ENCODE measurements at places on chromosomes 16 and 17.

- DNase-seq = no peak
Observed at GRCh38 chr16:48590476-48590875, 19.5 kb downstream of the N4BP1 start.

- no peak for DNase-seq
Observed at GRCh38 chr17:11917415-11917814, 79.9 kb downstream of the ZNF18 start.

DNA sequence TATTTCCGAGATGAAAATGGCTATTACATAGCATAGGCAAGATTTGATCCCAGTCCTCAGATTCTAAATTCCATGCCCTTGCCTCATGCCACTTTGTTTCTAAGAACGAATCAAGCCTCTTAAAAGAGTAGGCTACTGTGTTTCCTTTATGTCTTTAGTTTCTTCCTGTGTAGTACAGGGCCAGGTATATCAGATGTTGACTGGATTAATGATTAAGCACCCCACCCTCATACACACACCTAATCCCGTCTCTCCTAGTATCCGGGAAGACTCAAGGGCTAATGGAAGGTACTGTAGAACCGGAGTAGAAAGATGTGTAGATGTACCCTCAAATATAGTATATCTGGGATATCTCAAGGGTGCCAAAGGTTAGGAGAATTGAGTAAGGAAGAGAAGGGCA lies 6.7 kb downstream of the TOM1L1 start:
- no peak for DNase-seq

GRCh38 chr17:60716766-60717165 lies 39.1 kb downstream of the BCAS3 start:
- DNase-seq = no peak

DNA sequence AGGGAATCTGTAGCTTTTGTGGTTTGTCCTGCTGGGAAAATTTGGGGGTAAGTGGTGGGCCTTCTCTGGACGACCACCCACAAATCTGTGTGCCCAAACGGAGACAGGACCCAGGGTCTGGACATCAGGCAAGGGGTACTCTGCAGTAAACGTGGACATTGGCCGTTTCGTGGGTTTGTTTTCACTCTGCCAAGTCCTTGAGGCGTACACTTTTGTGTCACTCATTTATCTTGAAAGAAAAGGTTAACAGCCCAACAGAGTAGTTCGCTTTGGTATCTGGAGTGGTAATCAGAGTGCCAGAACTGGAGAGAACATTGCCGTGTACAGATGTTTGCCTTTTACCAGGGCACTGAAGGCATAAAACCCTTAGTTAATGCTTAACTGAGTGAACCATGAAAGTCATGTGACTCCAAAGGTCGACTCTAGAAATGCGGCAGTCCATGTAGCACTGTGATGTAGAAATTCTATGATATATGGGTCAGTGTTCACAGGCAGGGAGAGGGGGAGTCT lies 15.4 kb downstream of the NAA60 start:
- no peak for DNase-seq

DNA sequence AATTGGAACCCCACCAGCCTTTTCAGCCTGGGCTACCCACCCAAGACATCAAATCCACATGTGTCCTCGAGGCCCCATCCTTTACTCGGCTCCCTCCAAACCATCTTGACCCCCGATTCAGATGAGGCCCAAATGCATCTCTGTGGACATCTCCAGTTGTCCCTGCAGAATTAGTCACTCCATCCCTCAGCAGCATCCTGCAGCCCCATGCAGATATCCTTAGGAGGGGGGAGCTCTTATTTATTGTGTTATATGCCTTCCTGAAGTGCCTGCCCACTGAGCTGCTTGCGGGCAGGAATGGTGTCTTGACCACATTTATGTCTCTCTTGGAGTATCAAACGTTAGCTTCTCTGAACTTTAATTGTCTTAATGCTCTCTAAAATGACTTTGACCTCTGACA lies 15.6 kb downstream of the CDK5RAP3 start:
- DNase-seq = no peak

GRCh38 chr17:81156866-81157805 lies 8.2 kb upstream of the PVALEF start:
- DNase-seq = no peak

DNA sequence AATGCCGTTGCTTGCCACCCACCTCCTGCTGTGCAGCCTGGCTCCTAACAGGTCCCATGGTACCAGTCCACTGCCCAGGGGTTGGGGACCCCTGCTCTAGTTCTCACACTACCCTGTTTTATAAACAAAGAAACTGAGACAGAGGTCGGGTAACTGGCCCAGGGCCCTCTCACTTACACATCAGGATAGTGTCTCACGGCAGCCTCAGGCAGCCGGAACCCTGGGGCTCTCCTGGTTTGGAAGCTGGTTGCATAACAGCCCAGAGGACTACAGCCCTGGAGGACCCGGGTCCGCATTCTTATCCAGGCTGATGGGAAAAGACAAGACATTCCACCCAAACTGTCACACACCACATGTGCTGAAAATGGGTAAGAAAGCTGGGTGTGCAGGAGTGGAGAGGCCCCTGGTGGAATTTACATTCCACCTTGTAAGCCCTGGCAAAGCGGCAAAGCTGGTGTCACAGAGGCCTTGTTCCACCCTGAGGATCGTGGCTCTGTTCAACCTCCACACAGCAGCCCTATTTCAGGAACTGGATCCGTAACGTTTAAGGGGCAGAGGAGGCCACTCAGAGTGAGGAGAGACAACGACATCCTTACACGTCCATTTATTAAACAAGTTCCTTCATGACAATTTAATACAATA lies 9.8 kb downstream of the CMTM3 start:
- DNase-seq = no peak

- no peak for DNase-seq
Observed at GRCh38 chr16:70416748-70417616, 21.9 kb downstream of the ST3GAL2 start.

GRCh38 chr17:32569171-32570080 lies 82.6 kb downstream of the CDK5R1 start:
- no peak for DNase-seq

- no peak for DNase-seq
Observed at GRCh38 chr17:74340470-74341023, 14.5 kb downstream of the KIF19 start.

DNA sequence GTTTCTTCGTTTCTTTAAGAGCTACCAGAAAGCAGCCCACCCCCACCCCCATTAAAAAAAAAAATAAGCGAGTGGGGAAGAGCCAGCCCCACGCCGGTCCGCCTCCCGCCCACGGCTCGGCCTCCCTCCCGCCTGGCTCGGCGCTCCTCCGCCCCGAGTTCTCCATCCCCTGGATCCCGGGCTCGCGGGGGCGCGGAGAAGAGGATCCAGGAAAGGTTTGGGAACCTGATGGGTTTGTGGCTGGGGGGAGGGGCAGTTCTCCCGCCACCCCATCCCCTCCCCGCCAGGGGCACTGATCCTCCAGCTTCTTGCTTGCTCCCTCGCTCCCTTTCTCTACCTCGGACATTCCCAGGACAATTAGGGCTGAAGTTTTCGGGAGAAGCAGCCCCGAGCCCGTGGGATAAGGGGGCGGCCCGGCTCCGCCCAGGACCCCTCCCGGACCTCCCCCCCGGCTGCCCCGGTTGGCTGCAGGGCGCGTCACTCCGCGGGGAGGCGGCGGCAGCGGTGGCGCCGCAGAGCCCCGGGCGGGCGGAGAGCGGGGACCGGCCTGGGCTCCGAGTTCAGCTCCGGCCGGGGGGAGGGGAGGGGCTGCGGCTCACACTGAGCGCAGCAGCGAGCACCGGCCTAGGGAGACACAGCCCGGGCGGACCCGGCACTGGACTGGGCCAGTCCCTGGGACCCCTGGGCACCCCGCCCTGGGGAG lies 1.0 kb upstream of the SALL1 start:
- peak; percentile 83 for DNase-seq

DNA sequence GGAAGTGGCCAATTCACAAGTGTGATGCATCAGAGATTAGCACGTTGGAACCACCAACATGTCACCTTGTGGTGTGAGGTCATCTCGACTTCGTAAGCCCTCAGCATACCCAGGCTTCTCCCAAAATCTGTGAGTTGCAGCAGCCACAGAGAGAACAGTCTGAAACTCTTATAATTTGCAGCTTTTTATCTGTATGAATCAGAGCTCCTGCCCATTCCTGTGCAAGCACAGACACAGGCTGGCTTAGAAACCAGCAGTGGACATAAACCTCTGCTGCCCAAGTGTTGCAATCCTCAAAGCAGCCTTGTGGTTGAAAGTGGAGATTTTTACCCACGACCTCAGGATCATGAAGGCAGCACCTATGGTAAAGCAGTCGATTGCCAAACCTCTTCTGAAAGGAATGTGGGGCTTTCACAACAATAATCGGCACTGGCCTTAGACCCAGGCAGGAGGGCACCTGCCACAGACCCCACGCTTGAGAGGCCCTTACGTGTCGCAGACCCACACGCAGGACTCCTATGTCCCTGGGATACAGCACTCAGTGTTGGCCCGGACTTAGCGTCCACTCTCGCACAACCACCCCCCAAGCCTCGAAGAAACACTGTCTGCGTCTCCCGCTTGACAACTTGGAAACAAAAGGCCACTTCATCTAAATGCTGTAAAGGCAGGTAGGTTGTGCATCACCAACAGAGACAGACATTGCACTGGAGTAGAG lies 24.5 kb upstream of the OSGIN1 start:
- DNase-seq = no peak

DNA sequence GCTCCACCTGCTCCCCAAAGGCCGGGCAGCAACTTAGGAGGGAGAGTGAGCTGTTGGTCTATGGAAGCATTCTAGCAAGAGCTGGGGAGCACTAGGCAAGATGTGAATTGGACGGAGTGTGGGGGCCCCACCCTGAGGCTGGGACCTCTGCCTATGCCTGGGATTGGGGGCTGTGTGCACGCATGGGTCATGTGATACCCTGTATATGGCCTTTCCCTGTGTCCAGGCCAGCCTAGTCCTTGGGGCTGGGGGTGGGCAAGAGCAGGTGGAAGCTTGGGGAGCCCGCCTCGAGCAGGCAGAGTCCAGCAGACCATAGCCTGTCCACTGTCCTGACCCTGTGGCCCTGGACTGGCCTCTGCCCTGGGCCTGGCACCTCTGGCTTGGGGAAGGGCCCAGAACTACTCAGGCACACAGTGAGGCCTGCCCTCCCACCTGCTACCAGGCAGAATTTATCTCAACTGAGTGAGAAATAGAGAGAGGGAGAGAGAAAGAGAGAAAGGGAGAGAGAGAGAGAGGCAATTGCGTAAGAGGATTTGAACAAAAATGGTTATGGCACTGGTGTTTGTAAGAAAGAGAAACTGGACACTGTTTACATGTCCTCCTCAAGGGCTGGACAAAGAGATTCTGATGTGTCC lies 19.1 kb downstream of the PDP2 start:
- no peak for DNase-seq

- DNase-seq = no peak
Observed at GRCh38 chr16:683396-684070, 601 bp downstream of the JMJD8 start.

GRCh38 chr16:88865310-88865709 lies 1.1 kb downstream of the PABPN1L start:
- DNase-seq = no peak

DNA sequence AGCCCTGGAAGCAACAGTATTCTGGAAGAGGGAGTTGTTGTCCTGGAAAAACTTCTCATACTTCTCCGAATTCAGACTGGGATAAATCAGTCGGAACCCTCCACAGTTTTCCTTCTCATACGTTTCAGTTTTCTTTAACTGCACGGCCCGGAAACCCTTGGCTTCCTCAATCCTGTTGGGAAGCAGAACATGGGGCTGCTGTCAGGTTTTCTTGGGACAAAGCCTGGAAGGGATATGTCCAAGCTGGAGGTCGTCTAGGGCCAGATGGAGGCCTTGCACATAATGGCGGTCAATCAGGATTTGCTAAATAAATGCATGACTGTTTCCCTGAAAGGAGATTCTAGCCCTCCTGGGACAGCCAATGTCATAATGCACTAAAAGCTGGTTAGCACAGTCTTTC lies 29.2 kb downstream of the TTLL6 start:
- no peak for DNase-seq

GRCh38 chr17:72400863-72401262 lies 280.0 kb downstream of the SOX9 start:
- DNase-seq = no peak

DNA sequence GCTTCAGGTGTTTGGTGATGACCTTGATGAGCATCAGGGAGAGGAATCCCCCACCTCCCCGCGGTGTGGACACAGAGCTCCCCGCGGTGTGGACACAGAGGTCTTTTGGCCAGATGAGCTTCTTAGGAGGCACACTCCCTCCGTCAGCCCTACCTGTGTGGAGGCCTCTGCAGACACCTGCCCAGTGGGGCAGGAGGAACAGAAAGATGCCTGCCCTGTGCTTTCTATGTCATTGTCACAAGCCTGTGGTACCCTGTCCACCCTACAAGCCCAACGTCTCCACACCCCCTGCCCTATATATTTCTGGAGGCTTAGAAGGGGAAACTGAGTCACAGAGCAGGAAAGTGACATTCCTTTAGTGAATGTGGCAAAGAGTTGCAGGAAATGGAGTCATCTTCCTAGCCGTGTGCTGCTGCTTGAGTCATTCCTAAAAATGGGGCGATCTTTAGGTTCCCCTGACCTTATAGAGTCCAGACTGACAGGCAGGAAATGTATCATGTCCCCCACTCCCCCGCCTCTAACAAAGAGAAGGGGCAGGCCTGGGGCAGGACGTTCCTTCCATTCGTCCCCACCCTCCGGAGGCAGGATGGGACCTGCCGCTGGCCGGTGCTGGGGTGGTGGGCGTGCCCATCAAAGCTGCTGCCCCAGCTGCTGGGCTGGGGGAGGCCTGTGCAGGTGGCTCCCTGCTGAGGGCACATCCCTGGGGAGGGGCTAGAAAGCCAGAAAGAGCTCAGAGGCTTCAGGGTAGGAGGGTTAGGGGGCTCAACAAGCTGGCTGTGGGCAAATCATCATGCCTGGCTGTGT lies 1.0 kb upstream of the C16orf74 start:
- DNase-seq = no peak
